ENCODE measurements at places on chromosomes 1 and 21. TPM values are rescaled to one million over a fixed set of nuclear protein-coding genes. Genes with fewer than 3 reads are reported as not detected.

Gene GPR61
- 0.17 TPM for total RNA-seq

Gene ZBTB48
- 15.0 TPM for total RNA-seq

Gene GPR37L1
- not detected for total RNA-seq

Gene G0S2
- total RNA-seq = 0.33 TPM

Gene ACTL8
- not detected for total RNA-seq

Gene RHCE
- 0.69 TPM for total RNA-seq

Gene SLC66A1
- 11.5 TPM for total RNA-seq

Gene KCNK2
- total RNA-seq = 0.09 TPM

Gene FLG
- total RNA-seq = not detected

Gene KCNN3
- 1.3 TPM for total RNA-seq

Gene SLC9C2
- not detected for total RNA-seq

Gene FCRL1
- total RNA-seq = not detected

Gene FCER1G
- 0.17 TPM for total RNA-seq

Gene STIL
- total RNA-seq = 3.5 TPM

Gene MCOLN3
- total RNA-seq = under 0.01 TPM

Gene TMIGD3
- total RNA-seq = not detected

Gene ROR1
- total RNA-seq = 0.17 TPM

Gene TYW3
- 12.0 TPM for total RNA-seq

Gene PIK3CD
- 4.7 TPM for total RNA-seq

Gene GADD45A
- total RNA-seq = 23.5 TPM

Gene PSRC1
- total RNA-seq = 1.0 TPM

Gene CD53
- not detected for total RNA-seq

Gene MROH9
- not detected for total RNA-seq

Gene MAP10
- total RNA-seq = 0.65 TPM

Gene IVL
- total RNA-seq = not detected

Gene NTRK1
- not detected for total RNA-seq

Gene ATAD3A
- total RNA-seq = 13.1 TPM

Gene CDKN2C
- total RNA-seq = 9.2 TPM

Gene DEDD
- total RNA-seq = 50.0 TPM

Gene FNDC5
- total RNA-seq = under 0.01 TPM

Gene SPATA45
- total RNA-seq = not detected

Gene ZSWIM5
- total RNA-seq = 10.1 TPM

Gene SPRR2E
- not detected for total RNA-seq

Gene MAPKAPK2
- total RNA-seq = 36.5 TPM

Gene KMO
- not detected for total RNA-seq

Gene LRRC53
- total RNA-seq = not detected

Gene DNALI1
- 0.26 TPM for total RNA-seq

Gene C1QTNF12
- total RNA-seq = 0.22 TPM

Gene WNT3A
- not detected for total RNA-seq

Gene HPDL
- 0.77 TPM for total RNA-seq

Measured in dermis lymphatic vessel endothelial cell (primary cell).